Stimulated activated CD4-positive, alpha-beta T cell treated with anti-CD3 and anti-CD28 coated beads, Interleukin-1b, Interleukin-23, amount 100 ng/mL, for 24 hours (primary cell): ENCODE measurements at places on chromosomes 16 and 17.
A peak's percentile ranks its signal among the peaks of the same experiment; 100 is the strongest.

GRCh38 chr16:53202398-53202797 is 147.6 kb downstream of the CHD9 start:
- DNase-seq, result no peak

DNA sequence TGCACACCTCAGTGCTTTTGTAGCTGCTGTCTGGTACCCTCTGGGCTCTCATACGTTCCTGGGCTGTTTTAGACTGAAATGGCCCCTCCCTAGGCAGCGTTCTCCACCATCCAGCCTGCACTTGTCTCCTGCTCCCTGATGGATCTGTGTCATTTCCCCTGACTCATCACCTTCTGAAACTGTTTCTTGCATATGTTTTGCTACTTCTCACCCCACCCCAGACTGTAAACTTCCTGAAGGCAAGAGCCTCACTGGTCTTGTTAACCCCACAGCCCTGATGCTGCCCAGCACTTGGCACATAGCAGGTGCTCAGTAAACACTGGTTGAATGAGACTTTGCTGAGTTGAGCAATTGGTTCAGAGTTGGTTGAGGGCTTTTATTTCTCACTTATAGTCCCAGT is 78.7 kb downstream of the CRISPLD2 start:
- DNase-seq, result no peak

DNA sequence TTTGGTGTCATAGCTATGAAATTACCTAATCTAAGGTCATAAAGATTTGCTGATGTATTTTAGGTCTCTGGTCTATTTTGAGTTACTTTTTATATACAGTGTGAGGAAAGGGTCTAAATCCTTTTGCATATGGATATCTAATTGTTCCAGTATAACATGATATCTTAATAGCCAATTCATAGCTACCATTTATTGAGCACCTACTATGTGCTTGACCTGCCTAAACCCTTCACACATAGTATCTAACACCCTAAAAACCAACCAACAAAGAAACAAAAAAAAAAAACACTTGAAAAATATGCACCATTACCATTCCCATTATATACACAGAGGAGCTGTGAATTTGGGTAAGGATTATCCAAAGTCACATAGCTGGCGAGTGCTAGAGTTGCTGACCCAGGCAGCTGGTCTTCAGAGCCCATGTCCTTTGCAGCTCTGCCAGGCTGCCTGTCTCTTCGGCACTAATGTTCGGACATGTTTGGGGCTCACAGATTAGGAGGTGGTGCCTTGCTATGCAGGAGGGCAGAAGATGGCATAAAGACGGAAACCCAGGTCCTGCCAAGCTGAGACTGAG is 48.8 kb upstream of the MTSS2 start:
- DNase-seq, result no peak

- no peak for DNase-seq
Observed at GRCh38 chr16:63481060-63481459, 1444.8 kb upstream of the CDH8 start.

- no peak for DNase-seq
Observed at GRCh38 chr17:29625037-29625750, 2.5 kb upstream of the CORO6 start.

DNA sequence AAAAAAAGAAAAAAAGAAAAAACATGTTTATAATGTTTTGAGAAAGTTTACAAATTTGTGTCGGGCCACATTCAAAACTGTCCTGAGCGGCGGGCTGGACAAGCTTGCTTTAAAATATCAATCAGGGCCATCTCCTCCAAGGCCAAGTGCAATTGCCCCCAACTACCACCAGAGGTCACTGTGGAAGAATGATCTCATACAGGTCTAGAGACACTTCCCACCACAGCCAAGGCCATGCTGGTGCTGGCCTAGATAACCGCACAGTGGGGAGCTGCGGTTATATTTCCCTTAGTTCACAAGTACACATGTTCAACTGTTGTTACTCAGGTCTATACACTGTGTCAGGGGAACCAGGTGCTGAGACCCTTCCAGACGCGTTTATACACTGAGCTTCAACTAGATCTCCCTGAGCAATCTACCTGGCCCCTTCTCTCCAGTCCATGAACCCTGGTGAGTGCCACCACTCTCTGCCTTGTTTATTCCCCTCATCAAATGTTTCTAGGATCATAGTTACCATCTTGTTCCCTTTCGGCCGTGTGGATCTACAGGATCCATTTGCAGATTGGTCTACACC is 83.8 kb upstream of the CCL2 start:
- DNase-seq, result peak; percentile 36
